Thymus (tissue), 14 donors: ENCODE measurements at places on chromosomes 16 and 17.

DNA sequence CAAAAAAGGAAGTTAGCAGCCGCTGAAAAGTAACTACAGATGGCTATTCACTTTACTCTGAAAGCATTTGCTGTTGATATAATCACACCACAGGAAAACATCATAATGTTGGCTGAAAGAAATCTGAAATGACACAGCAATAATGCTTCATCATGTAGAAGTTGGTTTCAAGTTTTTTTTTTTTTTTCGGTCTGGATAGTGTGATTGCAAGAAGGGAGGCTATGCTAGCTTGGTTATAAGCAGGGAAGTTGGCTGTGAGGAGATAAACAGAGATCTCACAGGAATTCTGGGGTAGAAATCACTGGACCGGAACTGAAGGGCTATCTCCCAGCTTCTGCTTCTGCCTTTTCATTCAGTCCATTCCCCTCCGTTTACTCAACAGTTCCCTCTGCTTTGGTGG is 57.9 kb downstream of the MYO1D start:
- DNase-seq, result no peak

GRCh38 chr16:53417976-53418375 is 16.3 kb upstream of the RBL2 start:
- DNase-seq, result no peak

DNA sequence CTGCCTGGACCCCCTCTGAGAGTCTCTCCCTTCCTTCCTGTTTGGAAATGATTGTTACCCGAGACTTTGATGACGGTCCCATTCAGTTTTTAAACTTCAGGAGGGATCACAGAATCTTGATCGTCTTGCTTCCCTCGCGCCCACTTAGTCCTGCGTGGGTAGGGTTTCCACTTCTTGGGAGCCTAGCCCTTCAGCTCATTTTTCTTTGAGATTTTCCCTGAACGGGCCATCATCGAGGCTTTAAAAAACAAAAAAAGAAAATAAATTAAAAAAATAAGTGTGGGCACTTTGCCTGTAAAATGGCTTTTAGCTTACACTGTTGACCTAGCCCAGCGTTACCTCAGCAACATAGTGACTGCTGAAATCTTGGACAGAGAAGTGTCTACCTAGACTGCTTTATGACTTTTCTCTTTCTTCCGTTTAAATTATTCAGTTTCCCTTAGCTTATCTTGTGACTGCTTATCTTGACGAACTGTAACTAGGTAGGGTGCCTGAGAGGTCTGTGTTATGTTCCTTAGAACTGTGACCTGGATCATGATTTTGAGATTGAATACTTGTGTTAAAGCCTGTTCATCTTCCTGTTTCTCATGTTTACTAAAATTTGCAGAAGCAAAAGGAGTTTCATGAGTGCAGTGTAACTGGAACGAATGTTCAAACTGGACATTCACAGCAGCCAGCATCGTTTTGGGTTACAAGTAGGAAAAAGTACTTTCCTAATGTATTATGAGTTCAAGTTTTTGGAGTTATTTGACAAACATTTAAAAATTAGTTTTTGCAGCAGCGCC is 874 bp downstream of the WWP2 start:
- peak; percentile 11 for DNase-seq

GRCh38 chr17:82298538-82299421 is 18.6 kb downstream of the CD7 start:
- peak; percentile 38 for DNase-seq

DNA sequence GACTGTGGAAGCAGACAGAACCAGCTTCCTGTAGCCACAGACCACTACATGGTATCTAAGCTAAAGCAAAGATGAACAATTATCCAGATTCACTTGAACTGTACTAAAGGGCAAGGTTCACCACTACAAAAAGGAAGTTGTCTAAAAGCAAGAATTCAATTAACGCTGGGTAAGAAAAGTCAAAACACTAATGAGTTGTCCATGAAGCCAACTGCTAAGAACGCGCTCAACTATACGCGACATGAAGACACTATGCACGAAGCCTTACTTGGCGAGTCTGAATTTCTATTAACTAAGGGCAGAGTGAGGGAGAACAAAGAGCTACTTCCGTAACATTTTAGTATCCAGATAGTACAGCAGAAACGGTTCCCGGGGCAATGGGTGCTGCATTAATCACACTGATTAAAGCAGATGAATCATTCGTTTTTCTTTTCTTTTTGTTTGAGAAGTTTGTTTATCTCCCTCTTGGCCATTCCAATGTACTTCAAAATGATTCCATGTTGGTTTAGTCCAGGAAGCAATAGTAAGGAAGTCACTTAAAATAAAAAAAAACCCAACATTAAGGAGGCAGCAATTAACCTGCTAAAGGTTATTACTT is 2.8 kb upstream of the RPS15A start:
- no peak for DNase-seq

GRCh38 chr17:48457080-48457836 is 27.2 kb upstream of the SKAP1 start:
- peak; percentile 73 for DNase-seq

GRCh38 chr17:82129095-82129494 is 31.1 kb upstream of the FASN start:
- no peak for DNase-seq

GRCh38 chr16:65660390-65660789 is 538.5 kb upstream of the CDH11 start:
- no peak for DNase-seq

DNA sequence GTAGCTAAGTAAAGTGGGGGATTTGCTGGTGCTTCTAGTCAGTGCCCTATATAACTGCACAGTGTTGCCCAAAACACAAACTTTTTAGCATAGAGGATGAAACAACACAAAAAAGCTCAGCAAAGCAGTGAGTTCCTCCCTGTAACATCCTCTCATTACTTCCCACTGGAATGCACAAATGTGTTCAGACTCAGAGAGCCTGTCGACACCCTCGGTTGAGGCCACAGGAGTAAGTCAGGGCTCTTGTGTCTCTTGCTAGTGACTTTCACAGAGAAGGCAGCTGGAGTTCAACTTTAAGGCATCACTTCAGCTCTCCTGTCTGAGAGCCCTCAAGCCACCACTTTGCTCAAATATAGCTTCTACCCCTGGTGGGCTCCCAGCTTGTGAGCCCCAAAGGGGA is 107.2 kb upstream of the NETO2 start:
- no peak for DNase-seq

DNA sequence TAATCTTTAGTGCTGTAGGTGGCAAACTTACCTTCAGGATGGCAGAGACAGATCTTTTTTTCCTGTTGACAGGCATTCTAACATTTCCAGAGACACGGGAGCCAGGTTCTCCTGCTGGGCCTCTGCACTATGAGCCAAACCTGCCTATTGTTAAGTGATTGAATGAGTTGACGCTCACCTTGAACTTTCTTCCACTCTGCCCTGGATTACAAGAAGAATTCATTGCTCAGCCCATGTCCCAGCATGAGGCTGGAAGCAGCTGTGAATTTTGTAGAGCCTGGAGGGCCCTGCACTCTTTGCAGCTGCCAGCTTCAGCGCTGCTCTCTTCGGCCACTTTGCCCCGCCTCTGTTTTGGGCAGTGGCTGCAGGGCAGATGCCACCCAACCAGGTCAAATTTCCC is 9.4 kb upstream of the SLC7A5 start:
- DNase-seq, result no peak

- no peak for DNase-seq
Measured at GRCh38 chr17:12592941-12593340, 72.7 kb upstream of the MYOCD start.

GRCh38 chr17:75241996-75242460 is 19.4 kb downstream of the GGA3 start:
- DNase-seq, result no peak

DNA sequence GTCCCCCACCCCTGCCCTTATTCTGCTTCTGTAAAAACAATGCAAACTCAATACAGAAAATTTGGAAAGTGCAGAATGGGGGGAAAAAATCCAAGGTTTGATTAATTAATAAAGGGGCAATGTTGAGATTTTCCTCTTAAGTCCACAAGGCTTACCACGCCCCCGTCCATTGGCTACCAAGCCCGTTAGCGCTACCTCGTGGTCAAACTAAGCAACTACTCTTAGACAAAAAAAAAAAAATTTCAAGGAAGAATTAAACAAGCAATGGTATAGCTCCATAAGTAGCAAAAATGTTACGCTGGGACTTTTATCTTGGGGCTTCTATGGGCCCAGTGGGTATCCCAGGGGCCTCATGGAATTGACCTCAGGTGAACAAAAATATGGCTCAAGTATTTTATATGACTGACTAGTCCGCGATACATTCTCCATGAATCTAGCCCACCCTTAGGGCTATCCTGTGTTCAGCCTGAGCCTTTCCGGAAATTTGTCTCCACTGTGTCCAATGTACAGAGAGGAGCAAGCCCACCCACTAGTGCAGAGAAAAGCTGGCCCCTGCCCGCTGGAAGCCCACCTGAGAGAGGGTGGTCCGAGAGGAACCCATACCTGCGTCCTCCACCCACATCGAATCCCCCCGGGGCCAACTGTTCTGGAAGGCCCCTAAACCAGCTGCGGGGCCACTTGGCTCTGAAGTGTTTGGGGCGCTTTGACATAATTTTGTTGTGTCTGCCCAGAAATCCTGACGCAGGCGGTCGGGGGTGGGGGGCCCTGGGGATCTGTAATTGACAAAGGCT is 19.1 kb upstream of the TEX2 start:
- DNase-seq, result no peak

DNA sequence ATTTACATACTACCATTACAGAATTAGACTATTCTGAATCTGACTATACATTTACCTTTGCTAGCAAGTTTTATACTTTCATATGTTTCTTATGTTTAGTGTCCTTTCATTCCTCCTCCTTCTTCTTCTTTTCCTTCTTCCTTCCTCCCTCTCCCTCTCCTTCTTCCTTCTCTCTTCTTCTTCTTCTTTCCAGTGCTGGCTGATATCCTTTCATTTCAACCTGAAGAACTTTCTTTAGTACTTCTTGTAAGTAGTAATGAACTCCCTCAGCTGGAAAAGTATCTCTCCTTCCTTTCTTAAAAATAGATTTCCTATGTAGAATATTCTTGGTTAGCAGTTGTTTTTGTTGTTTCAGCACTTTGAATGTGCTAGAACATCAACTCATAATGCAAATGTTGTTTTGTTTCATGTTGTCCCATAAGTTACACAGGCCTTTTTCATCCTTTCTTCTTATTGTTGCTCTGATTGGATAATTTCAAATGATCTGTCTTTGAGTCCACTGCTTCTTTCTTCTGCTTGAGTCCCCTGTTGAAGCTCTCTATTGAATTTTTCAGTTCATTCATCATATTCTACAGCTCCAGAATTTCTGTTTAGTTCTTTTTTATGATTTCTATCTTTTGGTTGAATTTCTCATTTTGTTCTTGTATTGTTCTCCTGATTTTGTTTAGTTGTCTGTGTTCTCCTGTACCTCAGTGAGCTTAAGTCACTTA is 15.1 kb upstream of the TBX4 start:
- no peak for DNase-seq

GRCh38 chr16:11067266-11067665 is 122.9 kb downstream of the CLEC16A start:
- DNase-seq, result no peak

- DNase-seq, result no peak
Measured at GRCh38 chr17:73791121-73791520, 146.9 kb upstream of the SDK2 start.

DNA sequence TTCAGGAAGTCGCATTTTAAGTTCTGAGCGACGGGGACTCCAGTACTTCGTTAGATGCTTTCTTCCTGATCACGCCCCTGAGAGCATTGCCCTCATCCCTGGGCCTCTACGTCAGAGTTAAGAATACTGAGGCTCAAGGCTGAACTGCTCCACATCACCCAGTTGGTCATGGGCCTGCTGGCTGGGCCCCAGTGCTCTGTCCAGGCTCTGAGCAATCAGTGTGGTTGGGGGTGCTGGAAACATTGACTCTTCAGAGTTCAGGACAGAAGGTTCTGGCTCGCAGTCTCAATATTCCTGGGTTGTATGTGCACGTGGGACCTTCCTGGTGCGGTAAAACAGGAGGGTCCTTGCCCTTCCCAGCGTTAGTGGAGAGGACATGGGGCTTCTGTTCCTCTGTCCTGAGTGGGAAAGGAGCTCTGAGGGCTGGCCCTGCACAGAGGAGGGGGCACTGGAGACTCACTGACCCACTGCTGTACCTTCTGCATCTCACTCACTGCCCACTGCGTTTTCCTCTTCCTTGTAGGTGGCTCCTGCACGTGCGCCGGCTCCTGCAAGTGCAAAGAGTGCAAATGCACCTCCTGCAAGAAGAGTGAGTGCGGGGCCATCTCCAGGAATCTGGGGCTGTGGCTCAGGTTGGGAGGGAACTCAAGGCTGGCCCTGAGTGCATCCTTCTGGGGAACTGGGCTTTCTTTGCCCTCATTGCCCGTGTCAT is 518 bp downstream of the MT1E start:
- DNase-seq, result no peak

DNA sequence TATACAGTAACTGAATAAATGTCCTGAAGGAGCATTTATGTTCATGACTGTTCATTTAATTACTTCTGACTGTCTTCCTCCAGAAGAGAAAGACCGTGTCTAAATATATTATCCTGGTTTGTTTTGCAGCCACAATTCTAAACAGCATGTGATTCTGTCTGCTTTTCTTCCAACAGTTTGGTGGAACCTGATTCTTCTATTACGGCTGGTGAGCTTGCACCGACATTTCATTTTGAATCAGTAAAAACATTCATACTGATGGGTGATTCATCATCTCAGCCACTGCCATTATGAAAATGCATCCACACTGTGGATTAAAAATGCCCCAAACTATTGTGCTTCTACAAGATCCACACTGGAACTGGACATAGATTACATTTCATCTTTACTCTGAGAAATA is 16.9 kb downstream of the KNOP1 start:
- no peak for DNase-seq

- DNase-seq, result peak; percentile 62
Measured at GRCh38 chr17:80146121-80147034, 550 bp downstream of the EIF4A3 start.

GRCh38 chr16:66026211-66026610 is 340.3 kb upstream of the CDH5 start:
- no peak for DNase-seq

DNA sequence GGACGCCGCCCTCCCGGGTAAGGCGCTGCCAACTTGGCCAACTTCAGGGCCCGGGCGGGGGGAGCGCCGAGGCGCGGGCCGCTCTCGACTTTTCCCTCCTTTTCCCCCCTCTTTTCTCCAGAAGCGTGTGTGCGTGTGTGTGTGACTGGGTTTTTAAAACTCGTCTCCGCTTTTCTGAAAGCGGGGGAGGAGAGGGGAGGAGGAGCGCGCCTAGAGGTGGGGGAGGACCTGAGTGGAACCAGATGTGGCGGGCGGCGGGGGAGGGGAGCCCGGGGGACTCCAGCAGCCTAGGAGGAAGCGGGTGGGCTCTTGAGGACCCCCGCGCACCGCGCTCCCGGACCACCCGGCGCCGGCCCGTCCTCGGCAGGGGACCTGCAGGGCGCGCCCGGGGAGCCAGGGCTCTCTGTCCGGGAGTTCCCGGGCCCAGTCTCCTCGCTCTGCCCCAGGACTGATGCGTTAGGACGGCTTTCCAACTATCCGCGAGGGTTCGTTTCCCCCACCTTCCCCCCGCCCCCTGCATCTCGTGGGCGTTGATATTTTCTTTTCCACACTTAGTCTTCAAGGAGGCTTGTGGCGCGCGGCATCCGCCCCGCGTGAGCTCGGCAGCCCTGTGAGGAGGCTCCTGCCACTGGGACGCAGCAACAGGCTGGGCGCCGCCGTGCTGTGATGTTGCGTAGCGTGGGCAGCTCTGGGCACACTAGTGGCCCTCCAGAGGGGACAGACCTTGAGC is 599 bp downstream of the MRC2 start:
- peak; percentile 22 for DNase-seq

GRCh38 chr16:75048530-75048929 is 49.7 kb downstream of the ZNRF1 start:
- no peak for DNase-seq
